LHCN-M2 (cell line): ENCODE measurements at places on chromosomes 1 and 21. TPM values are rescaled to one million over a fixed set of nuclear protein-coding genes. Genes with fewer than 3 reads are reported as not detected.

The POLR3C gene
- 36.5 and 43.6 TPM in 2 replicates for total RNA-seq

The SLFNL1 gene
- 0.17 TPM in 1 of 2 replicates, not detected in the other for total RNA-seq

DNA sequence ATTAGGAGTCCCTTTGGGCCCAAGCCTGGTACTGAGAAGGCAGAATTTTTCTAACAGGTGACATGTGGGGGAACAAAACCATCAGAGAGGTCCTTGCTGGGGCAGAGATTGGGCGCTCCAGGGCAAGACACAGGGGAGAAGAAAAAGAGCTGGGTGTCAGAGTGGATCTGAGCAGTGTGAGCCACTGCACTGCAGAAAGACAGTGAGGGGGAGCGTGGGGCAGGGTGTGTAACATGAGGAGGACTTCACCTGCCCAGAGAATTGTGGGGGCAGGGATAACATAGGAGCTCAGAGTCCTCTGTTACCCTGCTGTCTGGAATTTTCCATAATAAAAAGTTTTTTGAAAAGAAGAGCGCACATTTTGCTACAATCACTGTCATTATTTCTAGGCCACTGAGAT lies 25.5 kb upstream of the CSF3R start:
- DNase-seq, result no peak

DNA sequence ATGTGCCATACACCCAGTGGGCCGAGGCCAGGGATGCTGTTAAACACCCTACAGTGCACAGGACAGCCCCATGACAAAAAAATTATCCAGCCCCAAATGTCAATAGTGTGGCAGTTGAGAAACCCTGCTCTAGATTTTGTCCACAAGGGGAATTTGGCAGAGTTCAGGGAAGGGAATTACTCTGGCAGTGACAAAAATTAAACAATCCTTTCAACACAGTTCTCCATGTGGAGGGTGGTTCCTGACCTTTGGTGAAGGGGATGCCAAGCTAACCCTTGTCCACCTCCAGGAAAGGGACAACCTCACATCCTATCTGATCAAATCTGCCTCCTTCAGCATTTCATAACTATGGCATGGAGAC lies 28.4 kb upstream of the CD84 start:
- DNase-seq, result no peak

DNA sequence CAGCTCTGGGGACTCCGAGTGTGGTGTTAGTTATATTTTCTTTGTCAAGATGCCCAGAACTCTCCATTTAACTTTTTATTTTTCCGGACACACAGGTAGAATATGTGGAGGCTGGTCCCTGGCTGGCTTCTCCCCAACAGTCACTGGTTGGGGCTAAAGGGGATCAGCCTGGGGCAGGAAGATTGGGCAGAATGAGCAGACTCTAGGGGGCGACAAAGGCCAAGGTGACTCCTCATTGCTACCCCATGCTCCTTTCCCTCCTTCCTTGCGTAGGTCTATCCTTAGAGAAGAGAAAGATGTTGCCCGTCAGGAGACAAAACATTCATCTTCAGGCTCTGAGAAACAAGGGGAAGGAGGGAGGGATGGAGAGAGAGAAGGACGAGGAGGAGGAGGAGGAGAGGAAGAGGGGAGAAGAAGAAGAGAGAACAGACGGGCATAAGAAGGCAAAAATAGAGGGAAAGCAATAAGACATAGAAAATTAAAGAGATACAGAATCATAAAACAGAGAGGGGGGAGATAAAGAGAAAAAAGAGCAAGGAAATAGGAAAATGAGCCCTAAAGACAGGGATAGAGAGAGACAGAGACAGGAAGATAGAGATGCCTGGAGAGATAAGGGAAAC lies 89.9 kb downstream of the FOXD2 start:
- DNase-seq, result no peak
